ENCODE measurements at places on chromosomes 16 and 17.

DNA sequence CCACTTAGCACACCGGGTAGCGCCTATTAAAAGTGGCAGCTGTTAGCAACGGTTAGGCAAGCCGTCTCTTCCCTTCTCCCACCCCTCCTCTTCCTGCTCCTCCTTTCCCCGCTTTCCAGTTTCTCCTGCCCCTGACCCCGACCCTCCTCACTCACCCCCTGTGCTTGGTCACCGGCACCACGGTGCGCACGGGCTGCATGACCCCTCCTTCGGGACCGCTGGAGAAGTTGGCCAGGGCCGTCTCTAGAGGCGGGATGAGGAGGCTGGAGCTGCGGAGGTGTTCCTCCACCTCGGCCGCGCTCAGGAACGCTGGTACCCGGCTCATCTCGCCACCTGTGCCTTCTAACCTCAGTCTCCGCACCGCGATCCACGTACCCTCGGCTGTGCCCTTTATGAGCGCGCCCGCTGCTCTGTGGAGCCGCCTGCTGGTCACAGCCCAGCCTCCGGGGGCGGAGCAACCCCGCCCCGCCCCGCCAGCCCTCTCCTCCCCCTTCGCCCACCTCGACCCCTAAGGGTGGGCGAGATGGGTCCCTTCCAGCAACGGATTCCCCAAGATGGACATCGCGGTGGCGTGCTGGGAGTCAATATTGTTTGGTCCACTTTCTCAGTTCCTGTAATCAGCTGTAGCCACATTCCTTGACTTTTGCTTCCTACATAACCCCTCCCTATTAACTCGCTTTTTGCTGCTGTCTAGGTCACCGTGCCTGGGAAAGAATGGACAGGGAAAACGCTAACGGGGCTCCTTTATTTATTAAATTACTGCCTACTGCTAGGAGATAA is at the start of gene CRYM:
Gene CRYM (minus strand): TSS at position 364 of the 780 bp plus-strand sequence. CDS start 39 bp downstream, at position 325.
- DNase-seq = no peak

DNA sequence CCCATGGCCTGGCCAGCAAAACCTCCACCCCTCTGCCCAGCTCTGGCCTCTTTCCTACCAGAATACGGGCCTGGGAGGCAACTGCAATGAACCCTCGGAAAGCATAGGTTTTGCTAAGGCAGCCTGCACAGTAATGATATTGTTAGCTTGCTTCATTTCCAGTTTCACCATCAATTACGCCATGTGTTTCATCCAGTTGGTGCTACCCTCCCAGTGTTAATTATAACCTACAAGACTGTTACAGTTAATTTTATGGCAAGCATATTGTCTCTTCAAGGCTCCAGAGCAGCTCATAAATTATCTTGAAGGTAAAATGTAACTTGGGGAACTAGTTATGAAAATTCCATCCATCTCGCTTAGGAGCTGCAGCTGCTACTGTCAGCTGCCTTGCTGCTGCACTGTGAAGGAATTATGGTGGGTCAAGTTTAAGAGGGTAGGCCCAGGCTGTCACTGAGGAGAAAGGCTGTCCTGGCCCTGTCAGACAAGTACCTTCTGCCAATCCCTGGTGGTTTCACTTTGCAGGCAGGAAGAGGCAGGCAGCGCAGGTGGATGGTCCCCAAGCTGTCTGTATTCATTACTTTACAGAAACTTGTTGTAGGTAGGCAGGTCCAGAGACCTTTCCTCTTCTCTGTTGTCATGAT is 242.9 kb downstream of the FTO start:
- DNase-seq = no peak

GRCh38 chr17:56779898-56780777 is 53.6 kb downstream of the C17orf67 start:
- DNase-seq = peak; percentile 39

DNA sequence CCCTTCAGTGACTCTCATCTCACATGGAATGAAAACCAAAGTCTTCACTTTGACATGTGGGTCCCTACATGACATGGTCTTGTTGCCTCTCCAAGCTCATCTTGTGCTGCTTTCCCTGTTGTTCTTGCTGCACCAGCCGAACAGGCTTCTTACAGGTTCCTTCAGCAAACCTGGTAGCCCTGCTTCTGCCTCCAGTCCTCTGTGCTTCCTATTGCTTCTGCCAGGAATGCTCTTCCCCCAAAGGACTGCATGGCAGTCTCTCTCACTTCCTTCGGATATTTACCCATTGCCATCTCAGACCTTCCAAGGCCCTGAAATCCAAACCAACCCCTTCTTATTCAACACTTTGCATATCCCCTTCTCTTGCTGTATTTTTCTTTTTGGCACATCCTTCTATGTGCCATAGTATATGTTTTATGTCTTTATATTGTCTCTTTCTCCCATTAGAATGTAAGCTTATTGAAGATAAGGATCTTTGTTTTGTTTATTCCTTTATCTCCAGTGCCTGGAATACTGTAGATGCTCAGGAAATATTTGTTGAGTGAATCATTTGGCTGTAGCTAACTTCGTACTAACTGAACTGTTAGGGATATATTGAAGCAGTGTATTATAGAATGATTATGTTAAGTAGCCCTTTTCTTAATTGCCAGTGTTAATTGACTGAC is 57.9 kb upstream of the SLC12A3 start:
- DNase-seq = no peak

GRCh38 chr17:6347776-6348175 is 87.1 kb downstream of the AIPL1 start:
- DNase-seq = no peak

GRCh38 chr17:69452664-69453260 is 38.3 kb downstream of the MAP2K6 start:
- DNase-seq = no peak

DNA sequence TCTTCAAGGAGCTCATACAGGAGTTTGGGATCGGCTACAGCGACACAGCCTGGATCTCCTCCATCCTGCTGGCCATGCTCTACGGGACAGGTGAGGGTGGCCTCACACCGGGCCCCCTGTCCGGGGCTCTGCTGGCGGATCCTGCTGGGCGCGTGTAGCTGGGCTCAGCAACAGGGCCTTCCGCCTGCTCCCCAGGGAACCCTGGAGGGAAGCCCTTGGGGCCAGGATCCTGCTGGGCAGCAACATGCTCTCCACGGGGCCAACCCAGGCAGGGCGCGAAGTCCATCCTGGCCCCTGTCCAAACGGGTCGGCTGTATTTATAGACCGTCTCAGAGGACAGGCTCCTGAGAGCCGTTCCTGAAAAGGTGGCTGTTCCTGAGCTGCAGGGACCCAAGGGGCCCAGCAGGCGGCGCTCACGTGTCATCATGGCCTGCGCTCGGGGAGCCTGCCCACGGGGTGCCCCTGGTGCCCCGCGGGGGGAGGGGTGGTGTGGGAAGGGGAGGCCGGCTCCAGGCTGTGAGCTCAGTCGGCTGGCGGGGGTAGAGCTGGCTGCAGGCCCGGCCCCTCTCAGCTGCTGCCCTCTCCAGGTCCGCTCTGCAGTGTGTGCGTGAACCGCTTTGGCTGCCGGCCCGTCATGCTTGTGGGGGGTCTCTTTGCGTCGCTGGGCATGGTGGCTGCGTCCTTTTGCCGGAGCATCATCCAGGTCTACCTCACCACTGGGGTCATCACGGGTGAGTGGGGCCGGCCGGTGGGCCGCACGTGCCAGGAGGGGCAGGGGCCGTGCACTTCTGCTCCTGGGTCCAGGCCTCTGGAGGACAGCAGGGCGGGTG is 7.5 kb downstream of the SLC16A3 start:
- no peak for DNase-seq

Data from GM04504 (cell line).